Cortex of kidney (tissue), 1 donor: ENCODE measurements at places on chromosomes 11 and 22.

- DNase-seq = no peak
These were observed 29.8 kb downstream of the CHORDC1 start for GRCh38 chr11:90192869-90193582.

DNA sequence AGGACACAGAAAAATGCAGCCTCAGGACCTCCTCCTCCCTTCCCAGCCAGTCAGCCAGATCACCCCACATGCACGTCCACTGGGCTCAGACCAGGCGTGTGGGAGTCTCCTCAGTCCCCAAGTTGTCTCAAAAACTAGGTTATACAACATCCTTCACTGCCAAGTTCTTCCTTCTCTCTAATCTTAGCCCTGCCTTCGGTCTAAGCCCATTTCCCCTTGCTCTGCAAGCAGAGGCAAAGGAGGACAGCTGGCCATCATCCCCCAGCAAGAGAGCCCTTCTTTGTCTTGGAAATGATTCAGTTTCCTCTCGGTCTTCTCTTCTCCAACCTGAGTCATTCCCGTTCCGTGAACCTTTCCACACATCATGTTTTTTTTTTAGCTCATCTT, 14.0 kb upstream of the NRGN start:
- no peak for DNase-seq

DNA sequence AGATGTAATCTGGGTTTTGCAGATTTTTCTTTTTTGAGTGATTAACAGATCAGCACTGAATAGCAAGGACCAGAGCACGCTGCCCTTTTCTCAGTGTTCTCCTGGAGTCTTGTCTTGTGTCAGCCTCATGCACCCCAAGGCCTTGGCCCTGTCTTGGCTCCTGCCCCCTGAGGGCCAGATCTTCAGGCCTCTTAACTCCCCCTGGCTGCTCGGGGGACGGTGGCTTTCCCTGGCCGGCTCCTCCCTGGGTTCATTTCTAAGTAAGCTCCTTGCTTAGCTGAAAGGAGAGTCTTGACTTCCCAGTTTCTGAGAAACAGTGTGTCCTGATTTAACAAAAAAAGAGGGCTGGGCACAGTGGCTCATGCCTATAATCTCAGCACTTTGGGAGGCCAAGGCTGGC, 1139.3 kb downstream of the BRD1 start:
- DNase-seq = no peak

DNA sequence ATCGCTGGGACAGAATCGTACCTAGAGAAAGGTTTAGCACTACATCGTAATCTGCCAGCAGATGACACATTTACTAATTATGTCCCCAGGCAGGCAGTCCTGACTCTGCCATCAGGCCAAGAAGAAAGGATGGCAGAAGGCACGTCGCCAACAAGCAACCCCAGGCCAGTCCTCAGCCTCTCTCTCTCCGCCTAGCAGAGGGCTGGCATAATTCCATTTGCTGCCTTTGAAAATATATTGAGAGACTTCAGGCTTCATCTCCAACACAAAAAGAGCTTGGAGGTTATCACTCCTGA, 1517.0 kb downstream of the TBC1D22A start:
- no peak for DNase-seq

DNA sequence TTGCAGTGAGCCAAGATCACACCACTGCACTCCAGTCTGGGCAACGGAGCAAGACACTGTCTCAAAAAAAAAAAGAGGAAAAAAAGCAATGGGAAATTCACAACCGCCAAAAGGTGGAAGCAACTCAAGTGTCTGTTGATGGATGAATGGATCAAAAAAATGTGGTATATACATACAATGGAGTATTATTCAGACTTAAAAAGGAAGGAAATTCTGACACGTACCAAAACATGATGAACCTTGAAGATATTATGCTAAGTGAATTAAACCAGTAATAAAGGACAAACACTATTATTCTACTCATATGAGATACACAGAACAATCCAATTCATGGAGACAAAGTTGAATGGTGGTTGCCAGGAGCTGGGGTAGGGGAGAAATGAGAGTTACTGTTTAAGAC, 40.9 kb downstream of the FAM168A start:
- no peak for DNase-seq

- DNase-seq = no peak
These were observed 5.1 kb downstream of the APBB1 start for GRCh38 chr11:6413791-6414201.

DNA sequence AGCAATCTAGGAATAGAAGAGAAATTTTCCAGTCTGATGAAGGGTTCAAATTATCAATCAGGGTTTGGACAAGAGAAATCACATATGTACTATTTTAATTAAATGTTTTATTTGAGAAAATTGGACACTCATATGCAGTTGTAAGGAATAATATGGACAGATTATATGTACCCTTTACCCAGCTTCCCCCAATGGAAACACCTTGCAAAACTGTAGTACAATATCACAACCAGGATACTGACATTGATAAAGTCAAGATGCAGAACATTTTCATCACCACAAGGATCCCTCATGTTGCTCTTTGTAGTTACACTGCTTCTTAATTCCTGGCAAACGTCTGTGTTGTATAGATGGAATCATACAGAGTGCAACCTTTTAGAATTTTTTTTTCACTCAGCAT, 1.4 kb upstream of the LIPT2 start:
- DNase-seq = no peak

GRCh38 chr11:9688716-9689511, 25.0 kb downstream of the SWAP70 start:
- no peak for DNase-seq

- no peak for DNase-seq
These were observed 101.7 kb upstream of the LMO1 start for GRCh38 chr11:8365216-8365941.

- no peak for DNase-seq
These were observed 46.3 kb upstream of the WNT11 start for GRCh38 chr11:76252631-76253070.

DNA sequence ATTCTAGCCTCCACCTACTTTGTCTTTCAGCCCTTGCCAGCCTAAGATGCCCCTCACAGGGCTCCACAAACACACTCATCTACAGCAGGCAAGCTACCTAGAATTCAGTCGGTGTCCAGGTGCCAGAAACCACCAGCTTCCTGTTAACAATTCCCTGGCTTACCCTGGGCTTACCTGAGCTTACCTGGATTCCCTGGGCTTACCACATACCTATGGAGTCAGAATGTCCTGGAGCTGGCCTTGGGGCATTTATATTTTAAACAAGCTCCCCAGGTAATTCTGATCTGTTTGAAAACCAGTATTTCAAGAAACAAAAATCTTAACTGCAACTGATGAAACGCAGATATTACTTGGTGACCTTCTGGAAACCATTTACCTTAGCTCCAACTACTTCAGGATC, 123.6 kb downstream of the SLC1A2 start:
- DNase-seq = no peak

- no peak for DNase-seq
These were observed 2.8 kb downstream of the EHBP1L1 start for GRCh38 chr11:65578667-65579066.

DNA sequence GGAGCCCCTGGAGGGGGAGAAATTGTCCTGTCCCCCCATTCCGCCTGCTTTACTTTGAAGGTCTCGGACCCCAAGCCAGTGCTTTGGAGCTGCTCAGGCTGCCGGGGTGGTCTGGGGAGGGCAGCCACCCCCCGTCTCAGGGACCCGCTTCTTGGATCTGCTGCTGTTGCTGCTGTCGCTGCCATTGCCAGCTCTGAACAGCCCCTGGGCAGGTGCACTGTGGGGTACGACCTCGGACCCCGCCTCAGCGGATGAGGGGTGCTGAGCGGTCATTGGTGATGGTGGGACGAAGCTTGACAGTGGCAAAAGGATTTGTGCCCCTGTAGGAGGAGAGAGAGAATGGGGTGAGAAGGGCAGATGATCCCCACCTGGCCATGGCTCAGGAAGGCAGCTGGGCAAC, 1.1 kb upstream of the SLC16A8 start:
- no peak for DNase-seq

GRCh38 chr11:10122326-10123197, 171.5 kb downstream of the SBF2 start:
- no peak for DNase-seq

GRCh38 chr11:116721988-116722387, 50.8 kb downstream of the BUD13 start:
- no peak for DNase-seq

- DNase-seq = no peak
These were observed 7.4 kb downstream of the CNTF start for GRCh38 chr11:58629857-58630256.

- no peak for DNase-seq
These were observed 555.8 kb downstream of the BUD13 start for GRCh38 chr11:116217006-116217405.

GRCh38 chr11:85517272-85517671, 109.9 kb downstream of the DLG2 start:
- no peak for DNase-seq

GRCh38 chr22:44567846-44568493, 69.9 kb upstream of the RTL6 start:
- DNase-seq = no peak

DNA sequence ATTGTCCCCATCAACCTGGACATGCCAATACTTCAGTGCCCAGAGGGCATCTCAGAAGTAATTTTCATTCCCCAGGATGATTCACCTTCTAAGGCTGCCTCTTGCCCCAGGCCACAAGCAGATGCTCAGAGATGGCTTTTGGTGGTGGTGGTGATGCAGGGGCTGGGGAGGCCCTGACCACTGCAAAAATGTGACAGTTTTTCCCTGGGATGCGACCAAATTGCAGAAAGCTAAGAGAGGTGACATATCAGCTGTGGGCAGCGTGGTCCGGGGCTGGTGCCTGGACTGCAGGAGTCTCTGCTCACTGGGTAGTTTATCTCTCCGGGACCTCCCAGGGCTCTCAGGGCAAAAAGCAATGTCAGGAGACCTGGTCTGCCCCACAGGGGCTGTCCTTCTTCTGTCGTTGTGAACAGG, 39.7 kb upstream of the ACCSL start:
- DNase-seq = no peak

- DNase-seq = no peak
These were observed 131.3 kb downstream of the CHST1 start for GRCh38 chr11:45534132-45534531.

DNA sequence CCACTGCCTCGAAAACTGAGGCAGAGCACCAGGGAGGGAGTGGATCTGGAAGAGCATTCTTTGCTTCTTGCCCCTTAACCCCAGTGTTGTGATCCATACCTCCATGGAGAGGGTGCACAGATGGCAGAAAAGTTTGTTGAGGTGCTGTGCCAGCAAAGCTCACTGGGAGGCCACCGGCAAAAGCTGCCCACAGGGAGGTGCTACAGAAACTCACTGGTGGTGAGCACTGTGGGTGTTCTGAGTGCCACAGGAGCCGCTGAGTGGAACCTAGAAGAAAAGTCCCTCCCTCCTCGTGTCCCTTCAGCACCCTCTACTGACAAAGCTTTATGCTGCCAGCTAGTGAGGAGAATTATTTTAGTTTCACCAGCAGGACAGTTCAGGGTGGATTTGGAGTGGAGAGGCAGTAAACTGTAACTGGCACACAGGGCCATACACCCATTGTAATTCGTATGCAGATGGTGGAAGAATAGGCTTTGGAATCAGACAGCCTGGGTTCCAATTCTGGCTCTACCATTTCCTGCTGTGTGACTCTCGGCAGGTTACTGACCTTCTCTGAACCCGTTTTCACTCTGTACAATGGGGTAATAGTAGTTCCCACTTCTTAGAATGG, 84.6 kb downstream of the SWAP70 start:
- no peak for DNase-seq

DNA sequence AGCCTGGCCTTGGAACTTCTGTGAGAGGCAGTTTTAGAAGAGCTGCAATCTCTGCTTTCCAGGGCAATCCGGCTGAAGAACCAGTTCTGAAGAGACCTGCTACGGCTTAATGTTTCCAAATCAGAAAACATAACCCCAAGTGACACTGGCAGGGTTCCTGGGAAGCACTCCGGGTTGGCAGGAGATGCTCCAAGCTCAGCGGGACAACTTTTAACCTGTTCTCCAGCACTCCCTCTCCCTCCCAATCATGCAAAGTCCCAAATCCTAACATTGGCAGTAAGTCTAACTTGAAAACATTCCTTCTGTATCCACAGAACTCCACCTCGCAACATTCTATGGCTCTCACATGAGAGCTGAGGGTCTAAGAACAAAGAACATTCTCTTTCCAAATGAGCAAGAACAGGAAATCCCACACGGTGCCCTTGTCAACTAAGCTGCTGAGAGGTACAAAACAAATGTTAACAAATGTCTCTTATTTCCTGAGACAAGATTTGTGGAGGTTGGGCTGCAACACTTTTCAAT, 48.5 kb upstream of the MN1 start:
- no peak for DNase-seq

- DNase-seq = no peak
These were observed 61.4 kb upstream of the FADD start for GRCh38 chr11:70141486-70142220.

- no peak for DNase-seq
These were observed 421.0 kb downstream of the DYNC2H1 start for GRCh38 chr11:103530257-103530656.

GRCh38 chr11:78715639-78716311, 141.1 kb upstream of the NARS2 start:
- DNase-seq = no peak

DNA sequence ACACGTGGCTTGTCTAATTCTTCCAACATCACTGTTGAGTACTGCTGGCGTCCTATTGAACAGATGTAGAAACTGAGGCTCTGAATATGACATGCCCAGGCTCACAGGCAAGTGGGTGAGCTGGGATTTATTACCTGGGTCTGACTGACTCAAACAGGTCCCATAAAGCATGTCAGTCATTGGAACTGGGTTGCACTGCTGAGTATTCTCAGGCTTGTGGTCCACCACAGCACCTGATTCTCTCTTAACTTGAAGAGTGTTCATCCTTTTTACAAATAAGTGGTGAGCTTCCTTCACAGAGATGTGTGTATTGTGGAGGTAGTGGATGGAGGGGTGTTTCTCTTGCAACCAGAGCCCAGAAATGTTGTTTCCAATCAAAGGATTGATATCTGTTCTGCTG, 44.5 kb downstream of the SC5D start:
- DNase-seq = no peak

DNA sequence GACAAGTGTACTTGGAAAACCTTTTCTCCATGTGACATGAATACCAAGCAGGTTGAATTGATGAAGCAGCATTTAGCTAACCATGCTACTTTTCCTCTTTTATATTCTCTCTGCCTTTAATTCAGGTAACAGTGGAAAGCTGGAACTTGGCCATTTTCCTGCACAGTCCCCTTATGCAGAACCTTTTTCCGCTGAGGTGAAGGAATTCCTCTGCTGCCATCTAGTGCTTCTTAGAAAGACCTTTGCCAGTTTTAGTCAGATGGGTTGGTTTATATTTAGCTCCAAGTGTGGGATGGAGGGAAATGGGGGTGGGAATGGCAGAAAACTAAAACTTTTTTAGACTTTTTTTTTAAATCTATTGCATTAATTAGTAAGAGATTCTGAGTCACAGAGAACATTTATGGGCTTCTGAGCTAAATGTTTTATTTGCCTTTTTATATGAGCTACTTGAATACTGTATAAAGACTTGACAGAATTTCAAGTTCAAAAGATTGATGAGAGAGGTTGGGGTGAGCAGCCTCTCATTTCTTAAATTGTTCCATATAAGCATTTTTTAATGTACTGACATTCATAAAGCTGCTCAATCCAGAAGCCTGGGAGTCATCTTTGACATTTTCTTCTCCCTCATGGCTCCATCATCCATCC, 153.9 kb upstream of the ZC3H12C start:
- DNase-seq = no peak

- DNase-seq = no peak
These were observed 1.1 kb downstream of the CDC42EP1 start for GRCh38 chr22:37561212-37562048.
